Fibroblast of pulmonary artery (primary cell): ENCODE measurements at places on chromosomes 5 and 9.

DNA sequence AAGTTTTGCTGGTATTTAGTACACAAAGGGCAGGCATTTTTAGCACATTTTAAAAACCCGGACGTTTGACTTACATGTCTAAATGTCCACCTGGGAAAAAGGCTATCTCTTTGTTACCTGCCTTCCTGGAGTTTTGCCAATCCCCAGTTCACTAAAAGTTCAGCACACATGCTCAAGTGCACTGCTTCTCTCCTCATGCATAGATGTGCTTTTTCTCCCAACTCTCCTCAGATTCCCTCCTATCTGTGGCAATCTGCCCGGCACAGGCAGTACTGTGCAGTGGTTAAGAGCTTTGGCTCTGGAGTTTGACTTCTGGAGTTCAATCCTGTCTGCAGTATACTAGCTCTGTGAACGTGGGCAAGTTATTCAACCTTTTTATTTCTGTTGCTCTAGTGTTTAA lies 8.3 kb upstream of the CCNO start:
- DNase-seq: no peak

DNA sequence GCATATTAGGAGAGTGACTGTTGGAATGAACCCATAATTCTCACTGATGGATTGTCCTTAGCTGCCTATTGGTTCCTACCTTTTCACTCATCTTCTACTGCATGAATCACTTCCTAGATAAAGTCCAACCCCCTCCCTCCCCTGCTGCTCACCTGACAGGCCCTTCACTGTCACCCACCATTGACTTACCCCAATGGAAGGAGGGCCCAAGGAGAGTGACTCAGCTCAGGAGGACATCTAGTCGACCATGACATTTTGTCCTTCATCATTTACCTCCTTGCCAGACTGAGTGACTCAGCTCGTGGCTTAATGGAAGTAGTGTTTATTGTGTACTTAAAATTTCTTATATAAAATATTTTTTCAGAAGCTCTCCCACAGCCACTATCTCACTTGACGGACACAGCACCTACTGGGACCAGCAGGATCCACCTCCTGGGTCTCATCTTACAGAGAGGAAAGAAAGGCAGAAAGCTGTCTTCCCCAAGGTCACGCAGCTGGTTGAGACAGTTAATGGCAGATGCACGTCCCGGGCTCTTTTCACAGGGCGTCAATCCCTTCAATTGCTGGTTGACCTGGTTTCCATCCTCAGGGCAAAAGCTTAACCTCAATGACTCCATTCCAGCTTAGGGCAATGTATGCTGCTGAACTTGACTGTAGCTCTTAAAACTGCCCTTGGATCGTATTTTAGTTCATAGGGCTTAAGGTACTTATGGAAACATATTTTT lies 142.3 kb downstream of the MARCHF11 start:
- DNase-seq: no peak

GRCh38 chr9:136950656-136951276 lies 1.3 kb upstream of the LCN12 start:
- DNase-seq: no peak

DNA sequence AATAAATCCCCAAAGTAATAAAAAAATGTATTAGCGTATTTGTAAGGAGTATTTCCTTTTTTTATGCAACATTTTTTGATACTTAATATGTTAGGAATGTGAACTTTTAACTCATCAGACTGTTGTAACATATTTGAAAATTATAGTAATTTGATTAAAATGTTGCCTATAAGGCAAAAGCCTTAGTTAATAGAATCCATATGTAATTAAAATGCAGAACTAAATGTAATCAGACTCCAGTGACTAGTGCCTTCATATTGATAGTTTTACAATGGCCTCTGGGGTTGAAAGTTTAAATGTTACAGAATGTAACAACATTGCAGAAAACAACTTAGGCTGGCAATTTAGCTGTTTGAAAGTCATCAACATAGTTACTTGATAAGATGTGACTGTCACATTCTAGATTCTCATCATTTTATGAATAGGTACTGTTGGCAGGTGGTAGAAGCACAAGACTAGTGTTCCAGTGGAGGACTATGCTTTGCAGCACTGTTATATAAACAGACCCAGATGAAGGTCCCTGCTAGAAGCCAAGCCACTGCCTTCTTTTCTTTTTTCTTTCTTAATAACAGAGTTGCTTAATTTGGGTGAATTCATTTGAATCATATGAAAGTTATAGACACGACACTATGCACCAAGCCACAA lies 382.9 kb downstream of the CCDC171 start:
- DNase-seq: no peak

- DNase-seq: no peak
Observed at GRCh38 chr9:87830446-87830845, 52.2 kb upstream of the SPATA31E1 start.

DNA sequence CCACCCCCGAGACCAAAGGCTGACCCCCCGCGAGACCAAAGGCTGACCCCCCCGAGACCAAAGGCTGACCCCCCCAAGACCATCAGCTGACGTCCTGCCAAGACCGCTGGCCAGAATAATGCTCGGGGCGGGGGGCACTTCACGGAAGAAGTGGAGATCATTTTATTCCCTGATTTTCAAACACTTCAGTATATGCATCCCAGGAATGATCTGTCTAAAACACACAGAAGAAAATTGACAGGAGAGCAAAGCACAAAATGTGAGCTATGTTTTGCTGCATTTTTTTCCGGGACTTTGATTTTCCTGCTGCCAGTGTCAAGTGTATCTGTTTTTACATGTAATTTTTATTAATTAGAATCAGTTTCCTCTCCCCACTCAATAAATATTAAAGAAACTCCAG lies 67.1 kb downstream of the ADAMTS2 start:
- DNase-seq: no peak

DNA sequence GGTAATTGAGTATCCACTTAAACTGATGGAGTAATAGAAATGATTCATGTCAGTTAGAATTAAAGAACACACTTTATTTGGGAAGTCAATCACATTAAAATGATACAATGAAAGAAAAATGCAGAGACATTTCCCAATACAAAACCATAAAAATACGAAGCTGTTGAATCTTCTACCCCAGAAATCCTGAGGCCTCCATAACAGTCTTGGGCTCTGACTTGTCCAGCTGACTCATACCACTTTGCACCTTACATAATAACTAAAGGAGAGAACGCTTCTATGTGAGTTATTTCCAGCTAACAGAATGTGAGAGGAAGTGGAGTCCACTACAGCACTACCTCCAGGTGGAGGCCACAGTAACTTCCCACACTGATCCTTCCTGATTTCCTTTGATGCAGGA lies 305.0 kb downstream of the MRPS30 start:
- no peak for DNase-seq

DNA sequence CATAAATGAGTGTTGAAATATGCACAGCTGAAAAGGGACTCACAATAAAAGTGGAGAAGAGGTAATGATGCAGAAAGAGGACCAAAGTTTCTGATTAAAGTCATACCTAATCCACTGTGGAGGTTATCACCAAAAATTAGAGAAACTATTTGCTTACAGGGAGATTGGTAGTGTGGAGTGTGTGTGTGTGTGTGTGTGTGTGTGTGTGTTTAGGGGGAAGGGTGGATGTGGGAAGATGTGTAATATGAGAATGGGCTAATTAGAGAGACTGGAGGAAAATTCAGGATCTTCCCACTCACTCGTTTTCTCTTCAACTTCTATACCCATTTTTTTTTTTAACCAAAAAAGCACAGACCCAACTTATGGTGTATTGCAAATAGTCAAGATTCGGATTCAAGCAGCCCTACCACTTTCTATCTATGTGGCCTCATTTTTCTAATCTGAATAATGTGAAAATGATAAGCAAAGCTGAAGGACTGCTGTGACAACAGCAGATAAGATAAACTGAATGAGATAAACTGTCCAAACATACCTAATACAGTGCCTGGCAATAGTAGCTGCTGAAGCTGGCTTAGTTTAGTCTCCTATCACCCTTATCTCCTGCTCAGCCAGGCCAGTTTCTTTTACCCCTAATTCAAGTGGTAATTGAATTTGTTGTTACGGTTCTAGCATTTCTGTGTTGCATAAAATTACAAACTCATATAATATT lies 501.1 kb downstream of the KDM4C start:
- no peak for DNase-seq

- peak; percentile 99 for DNase-seq
Observed at GRCh38 chr5:61301341-61302199, 30.5 kb upstream of the ZSWIM6 start.

DNA sequence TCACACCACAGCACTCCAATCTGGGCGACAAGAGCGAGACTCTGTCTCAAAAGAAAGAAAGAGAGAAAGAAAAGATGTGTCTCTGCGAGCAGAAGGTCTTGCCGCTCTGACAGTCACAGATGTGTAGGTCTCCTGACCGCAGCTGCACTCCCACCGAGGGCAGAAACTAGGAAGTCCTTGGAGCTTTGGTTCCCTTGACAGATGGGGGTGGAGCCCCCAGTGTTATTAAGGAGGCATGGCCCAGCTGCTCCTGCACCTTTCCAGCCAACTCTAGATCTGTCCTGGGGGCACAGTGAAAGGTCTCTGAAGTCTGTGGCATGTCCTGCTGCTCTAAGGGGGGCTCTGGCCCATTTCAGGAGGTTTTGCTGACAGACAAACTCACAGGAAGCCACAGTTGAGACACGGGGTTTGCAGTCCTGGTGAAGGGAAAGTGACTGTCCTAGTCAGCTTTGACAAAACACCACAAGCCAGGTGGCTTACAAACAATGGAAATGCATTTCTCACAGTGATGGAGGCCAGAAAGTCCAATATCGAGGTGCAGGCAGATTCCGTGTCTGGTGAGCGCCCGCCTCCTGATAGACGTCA lies 9.0 kb upstream of the DIPK1B start:
- no peak for DNase-seq

DNA sequence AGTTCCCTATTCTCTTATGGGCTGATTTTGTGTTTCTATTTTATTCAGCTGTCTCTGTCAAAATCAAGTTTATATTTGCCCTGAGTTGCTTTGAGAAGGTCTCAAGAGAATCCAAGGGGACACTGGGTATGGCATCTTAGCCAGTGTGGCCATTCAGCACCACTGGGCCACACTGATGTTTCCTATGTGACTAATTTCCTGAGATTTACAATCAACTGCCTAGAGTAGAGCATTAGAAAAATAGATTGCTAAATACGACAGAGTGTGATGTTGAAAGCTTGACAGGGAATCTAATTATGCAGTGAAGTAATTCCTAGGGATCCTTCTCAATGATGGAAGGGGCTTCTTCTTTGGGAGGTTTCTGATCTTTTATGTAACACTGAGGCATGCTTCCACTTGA lies 141.7 kb downstream of the SV2C start:
- no peak for DNase-seq

GRCh38 chr5:178221282-178221681 lies 11.3 kb downstream of the PHYKPL start:
- DNase-seq: no peak

GRCh38 chr9:12851341-12852090 lies 76.7 kb downstream of the LURAP1L start:
- DNase-seq: no peak

DNA sequence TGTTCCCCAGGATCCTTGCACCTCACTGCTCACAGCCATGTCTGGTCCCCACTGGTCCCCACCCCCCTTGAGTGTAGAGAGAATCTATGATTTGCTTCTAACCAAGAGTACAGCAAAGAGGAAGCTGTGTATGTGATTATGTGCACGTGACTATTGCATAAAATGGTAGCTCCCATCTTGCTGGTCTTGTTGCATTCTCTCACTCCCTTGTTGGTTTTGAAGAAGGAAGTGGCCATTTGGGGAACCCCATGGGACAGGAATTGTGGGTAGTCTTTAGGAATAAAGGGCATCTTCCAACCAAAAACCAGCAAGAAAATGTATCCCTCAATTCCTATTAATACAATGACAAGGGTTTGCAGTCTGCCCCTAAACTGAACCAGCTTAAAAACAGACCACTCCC lies 5.2 kb upstream of the FCN2 start:
- DNase-seq: no peak

DNA sequence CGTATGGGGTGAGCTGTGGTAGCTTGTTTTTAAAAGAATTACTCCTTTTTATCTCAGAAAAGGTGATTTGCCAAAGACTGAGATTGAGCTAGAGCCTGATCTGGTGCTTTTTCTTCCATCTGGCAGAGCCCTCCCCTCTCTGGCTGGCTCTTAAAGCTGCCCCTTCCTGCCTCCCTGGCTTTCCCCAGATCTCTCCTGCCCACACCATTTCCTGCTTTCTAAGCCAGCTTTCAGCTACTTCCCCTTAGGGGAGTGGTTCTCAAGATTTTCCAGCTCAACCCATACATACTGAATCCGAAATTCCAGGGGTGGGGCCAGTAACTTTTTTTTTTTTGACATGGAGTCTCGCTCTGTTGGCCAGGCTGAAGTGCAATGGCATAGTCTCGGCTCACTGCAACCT lies 4.8 kb upstream of the ACOT12 start:
- no peak for DNase-seq

DNA sequence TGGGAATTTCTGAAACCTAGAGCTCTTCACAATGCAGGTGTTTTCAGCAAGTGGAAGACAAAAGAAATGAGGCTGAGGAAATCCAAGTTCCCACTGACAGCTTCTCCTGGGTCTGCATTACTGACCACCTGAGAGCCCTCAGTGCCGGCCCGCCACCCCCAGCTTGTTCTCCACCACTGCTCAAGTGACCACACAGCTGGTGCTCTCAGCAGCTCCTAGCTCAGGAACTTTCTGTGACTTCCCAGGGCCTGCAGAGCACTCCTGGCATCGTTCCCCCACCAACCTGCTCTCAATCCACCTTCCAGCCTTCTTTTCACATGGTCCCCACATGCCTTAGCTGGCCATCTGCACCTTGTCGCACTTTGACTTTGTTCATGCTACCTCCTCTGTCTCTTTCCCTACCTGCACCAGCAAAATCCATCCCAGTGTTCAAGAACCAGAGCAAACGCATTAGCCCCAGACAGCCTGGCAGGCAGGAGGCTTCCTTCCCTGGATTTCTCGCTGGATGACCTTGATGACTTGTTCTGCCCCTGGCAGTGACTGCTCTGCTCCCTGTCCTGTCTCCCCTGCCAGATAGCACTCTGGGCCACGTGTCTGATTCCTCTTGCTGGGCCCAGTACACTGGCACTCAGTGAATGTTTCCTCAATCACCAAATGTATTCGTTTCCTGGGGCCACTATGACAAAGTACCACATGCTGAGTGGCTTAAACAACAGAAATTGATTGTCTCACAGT lies 35.1 kb upstream of the NANS start:
- DNase-seq: no peak

GRCh38 chr9:88801214-88801796 lies 190.0 kb upstream of the S1PR3 start:
- no peak for DNase-seq

DNA sequence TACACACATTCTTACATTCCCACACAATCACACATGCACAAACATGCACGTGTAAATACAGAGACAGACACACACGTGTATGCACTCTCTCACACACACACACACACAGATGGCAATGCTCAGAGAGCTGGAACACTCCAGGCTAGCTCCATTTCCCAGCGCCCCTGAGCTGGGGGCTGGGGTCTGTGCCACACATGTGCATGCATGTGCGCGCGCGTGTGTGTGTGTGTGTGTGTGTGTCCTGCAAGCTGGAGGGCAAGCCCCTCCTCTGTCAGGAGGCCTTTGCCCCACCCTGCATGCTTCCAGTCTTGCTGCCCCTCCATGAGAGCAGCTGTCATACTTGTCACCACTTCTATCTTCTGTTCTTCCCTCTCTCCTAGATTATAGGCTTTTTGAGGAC lies 16.6 kb upstream of the S1PR3 start:
- DNase-seq: no peak

GRCh38 chr9:113882181-113882580 lies 6.1 kb downstream of the ZNF618 start:
- DNase-seq: no peak

GRCh38 chr9:92425474-92425873 lies 1.2 kb upstream of the OMD start:
- peak; percentile 35 for DNase-seq

- no peak for DNase-seq
Observed at GRCh38 chr5:154984946-154985516, 28.5 kb upstream of the KIF4B start.

- DNase-seq: no peak
Observed at GRCh38 chr5:133360693-133361472, 251.5 kb downstream of the FSTL4 start.
